ENCODE measurements at places on chromosomes 5 and 9.

GRCh38 chr9:109143881-109144562 is 23.0 kb downstream of the FRRS1L start:
- peak; percentile 50 for DNase-seq

GRCh38 chr9:137959641-137960411 is 82.2 kb downstream of the CACNA1B start:
- peak; percentile 22 for DNase-seq

DNA sequence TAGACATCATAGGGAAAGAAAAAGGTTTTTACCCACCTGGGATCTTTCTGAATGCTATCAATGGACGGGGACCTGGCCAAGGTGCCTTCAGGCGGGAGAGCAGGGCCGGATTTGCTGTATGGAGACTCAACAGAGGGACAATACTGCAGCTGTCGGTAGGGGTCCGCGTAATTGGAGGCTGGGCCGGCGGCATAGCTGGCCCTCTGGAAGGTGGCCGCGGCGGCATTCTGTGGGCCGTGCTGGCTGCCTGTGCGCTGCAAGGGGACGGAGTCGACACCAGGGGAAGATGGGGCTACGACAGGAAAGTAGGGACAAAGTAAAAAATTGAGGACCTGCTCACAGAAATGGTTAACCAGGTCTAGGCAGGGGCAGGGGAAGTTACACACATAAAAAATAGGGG is 557.9 kb downstream of the CTNND2 start:
- DNase-seq, result no peak

DNA sequence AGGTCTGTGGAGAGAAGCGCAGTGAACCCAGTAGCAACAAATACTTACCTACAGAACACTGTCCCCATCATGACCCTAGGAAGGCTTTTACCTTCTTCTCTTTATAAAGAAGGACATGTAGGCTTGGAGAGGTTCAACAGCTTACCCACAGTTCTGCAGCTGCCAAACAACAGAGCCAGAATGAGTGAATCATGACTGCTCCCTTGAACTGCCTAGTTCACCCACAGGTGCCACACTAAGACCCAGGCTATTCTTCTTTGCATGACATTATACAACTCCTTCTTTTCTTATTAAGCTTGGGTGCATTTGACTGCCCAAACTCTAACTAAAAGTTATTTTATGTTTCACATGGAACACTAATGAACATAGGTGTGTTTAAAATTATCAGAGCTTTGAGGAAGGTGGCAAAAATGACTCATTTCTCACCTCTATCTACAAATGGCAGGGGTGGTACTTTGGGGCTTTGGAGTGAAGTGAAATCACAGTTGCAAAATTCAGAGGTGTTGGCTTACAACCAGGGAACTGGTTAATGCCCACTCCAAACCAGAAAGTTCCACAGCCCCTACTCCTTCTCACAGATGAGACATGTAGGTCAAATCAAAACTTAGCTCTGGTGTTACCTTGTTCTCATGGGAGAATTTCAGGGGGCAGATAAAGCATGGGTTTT is 201.6 kb downstream of the SEMA6A start:
- no peak for DNase-seq

- DNase-seq, result peak; percentile 64
These were observed 338.0 kb downstream of the SEMA5A start for GRCh38 chr5:9207817-9208418.

- no peak for DNase-seq
These were observed 272.7 kb downstream of the TLE1 start for GRCh38 chr9:81416476-81417298.

DNA sequence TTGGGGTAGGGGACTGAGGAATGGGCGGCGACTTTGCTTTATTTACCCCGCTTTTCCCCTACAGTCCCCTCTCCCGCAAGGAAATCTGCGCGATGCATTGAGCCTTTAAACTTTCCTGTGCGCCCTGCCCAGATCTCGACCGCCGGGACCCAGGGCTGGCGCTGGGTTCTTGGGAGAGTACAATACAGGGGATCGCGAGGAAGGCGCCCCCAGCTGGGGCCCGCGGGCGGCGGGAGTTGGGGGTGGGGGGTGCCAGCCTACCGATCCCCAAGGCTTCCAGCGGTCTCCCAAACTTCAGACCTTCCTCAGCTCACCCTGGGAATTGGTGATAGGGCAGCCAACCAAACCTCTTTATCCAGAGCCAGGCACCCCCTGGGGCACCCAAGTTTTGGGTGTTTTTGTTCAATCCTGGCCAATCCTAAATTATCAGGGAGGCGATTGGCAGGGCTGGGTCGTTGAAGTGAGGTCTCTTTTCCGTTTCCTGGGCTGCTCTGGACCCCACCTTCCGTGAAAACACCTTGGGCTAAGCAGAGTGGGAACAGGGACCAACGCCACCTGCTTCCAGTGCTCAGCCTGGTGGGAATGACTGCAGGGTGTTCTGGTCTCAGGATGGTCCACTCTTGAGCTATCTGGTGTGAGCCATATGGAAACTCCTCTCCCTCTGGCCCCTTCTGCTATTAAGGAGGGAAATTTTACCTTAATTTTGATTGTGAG is 51.4 kb upstream of the DAB2IP start:
- no peak for DNase-seq

- no peak for DNase-seq
These were observed 65.2 kb downstream of the MRPL36 start for GRCh38 chr5:1734271-1734907.

GRCh38 chr5:174953871-174954270 is 229.5 kb downstream of the MSX2 start:
- DNase-seq, result no peak

DNA sequence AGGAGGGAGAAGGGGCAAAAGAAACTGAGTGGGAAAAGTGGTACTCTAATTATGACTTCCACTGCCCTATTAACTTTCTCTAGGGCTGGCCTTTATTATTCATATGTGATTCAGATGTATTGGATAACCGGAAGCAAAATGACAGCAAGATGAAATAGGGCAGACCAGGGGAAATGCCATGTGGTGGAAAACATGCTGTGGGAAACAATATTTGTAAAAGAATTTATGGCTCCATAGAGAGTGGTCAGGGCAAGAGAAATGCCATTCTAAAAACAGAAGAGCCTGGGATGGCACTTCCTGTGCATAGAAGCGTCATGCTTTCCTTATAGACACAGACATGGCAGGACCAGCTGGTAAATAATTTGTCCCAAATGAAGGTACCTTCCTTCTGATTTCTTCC is 67.7 kb downstream of the MEGF10 start:
- no peak for DNase-seq

DNA sequence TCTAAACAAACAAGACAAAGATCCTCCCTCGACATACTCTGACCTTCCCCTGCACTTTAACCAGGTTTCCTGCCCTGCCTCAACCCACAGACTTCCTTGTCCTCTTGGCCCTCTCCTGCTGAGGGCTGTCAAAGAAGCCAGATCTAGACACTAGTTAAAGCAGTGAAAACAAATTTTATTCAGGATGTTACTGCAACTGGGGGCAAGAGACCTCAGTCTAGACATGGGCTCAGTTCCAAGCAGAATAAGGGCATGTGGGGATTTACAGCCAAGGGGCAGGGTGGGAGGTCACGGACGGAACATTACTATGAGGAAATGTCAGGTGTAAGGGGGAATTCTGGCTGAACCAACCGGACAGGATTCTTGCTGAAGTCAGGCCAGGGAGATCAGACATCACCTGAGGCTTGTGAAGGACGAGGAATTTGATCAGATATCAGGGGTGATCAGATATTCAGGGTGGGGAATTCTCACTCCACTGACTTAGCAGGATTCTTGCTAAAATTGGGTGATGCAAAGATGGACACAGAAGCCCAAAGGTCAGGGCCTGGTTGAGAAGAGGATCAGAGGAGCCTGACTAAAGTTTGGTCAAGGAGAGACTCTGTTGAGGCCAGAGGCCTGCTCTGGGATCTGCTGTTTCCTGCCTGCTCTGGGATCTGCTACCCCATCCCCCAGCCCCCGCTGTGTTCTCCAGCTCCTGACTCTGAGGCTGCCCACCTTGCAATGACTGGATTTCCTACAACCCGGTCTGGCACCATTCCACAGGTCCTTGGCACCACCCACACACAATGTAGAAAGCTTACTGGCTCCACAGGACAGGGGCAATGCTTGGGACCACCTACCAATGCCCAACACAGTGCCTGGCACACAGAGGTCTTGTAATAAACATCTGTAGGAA is 21.5 kb downstream of the GABBR2 start:
- DNase-seq, result no peak

DNA sequence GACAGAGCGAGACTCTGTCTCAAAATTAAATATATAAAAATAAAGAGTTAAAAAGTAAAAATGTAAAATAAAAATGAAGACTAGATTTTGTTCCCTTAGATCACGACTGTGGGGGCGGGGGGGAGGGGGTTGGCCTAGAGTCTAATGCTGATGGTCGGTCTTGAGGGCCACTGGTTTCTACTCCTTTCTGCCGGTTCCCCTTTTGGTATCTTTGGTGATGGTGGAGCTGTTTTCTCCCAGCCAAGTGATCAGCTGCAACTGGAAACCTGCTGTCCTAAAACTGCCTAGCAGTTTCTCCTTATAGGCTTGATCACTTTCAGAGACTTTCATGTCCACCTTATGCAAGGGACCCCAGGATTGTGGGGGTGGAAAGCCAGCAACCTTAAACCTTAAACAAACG is 1.1 kb downstream of the SRD5A1 start:
- no peak for DNase-seq

GRCh38 chr9:130333041-130333711 is 67.6 kb downstream of the HMCN2 start:
- DNase-seq, result no peak

DNA sequence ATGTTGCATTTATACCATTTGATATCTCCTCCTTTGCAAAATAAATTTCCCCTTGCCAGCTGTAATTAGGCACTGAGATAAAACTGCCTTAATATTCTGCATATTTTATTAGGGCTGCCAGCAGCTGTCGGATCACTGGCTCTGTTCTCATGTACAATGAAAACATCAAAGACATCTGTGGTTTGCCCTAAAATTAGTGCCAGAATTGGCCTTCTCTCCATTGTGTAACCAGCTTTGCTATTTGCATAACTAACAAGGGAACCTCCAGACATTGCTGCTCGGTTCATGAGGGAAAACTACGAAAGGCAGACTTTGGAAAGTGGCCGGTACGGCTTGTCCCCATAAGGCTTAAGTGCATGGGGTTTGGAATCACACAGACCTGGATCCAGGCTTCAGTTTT is 45.5 kb upstream of the KIF2A start:
- DNase-seq, result no peak

- DNase-seq, result no peak
These were observed 960 bp upstream of the CTNND2 start for GRCh38 chr5:11905206-11905605.

DNA sequence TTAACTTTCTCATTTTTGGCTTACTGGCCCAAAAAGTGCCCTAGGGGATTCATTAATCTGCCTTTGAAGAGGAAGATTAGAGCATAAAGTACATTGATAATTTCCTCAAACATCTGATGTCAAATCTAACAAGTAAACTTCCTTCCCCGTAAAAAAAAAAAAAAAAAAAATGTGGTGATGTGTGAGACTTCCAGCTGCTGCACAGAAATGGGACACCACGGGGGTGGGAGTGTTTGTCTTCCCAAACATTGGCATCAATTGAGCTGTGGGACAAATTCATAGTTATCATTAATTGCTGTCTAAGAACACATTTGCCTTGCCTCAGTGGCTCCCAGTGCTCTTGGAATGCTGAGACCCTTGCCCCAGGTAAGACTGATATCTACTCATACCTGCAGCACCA is 149.6 kb downstream of the ADAMTS12 start:
- DNase-seq, result no peak

- no peak for DNase-seq
These were observed 1405.3 kb upstream of the NUDT12 start for GRCh38 chr5:104967806-104968410.

DNA sequence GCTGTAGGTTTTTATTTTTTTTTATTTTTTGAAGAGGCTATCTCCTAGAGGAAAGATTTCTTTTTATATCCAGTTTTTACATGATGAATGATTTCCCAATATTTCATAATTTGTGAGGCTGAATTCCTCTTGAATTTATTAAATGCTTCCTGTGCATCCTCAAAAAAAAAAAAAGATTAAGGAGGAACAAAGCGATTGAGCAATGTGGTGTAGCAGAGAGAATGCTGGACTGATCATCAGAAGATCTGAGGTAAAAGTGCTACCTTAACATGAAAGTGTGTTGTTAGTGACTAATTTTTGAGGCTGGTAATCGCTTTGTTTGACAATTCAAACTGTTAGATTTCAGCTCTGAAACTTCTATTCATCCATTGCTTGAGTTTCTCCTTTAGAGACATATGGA is 125.1 kb downstream of the ESM1 start:
- DNase-seq, result no peak

DNA sequence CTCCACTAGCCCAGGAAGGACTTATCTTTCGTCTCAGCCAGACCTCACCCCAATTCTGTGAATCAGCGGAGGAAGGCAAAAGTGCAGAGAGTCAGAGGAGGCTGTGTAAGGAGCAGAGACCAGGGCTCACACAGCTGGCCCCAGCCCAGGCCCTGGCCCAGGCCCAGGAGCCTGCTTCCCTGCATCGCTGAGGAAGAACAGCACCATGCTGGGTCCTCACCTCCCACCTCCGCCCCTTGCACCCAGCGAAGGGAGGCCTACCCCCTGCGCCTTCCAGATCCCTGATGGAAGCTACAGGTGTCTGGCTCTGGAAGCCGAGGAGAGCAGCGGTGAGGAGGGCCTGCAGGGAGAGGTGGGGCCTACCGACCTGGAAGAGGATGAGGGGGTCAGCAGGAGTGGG is 22.3 kb upstream of the SYNPO start:
- no peak for DNase-seq

DNA sequence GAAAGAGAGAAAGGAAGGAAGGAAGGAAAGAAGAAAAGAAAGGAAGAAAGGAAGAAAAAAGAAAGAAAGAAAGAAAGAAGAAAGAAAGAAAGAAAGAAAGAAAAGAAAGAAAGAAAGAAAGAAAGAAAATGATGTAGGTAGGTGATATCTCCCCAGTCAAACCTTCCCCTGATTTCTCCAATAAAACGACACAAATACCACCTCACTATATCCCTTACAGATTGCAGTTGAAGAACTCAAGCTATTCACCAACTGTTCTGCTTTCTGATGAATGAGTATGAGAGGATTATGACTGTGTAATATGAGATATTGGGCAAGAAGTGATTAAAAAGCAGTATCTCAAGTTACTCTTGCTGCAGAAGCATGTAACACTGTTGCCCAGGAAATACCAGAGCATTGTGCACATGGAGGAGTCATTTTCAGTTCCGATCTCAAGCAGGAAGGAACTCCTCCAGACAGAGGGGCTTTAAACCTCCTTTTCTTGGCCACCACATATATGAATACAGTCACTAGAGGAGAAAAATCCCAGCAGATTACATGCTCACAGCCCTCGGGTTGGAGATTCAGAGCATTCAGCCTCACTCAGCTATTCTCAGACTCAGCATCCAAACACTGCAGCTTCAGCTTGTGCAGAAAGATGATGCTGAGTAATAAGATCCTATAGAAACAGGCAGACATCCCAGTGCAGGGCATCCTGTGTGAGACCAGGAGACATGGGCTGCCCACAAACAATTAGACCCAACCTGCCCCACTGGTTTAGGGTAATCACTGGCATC is 61.4 kb downstream of the UGCG start:
- DNase-seq, result peak; percentile 98

GRCh38 chr9:137740312-137740711 is 121.5 kb downstream of the EHMT1 start:
- no peak for DNase-seq

- no peak for DNase-seq
These were observed 255.7 kb downstream of the CHSY3 start for GRCh38 chr5:130159968-130160367.

- no peak for DNase-seq
These were observed 218.6 kb downstream of the LURAP1L start for GRCh38 chr9:12993466-12993865.

- no peak for DNase-seq
These were observed 25.6 kb downstream of the LYRM7 start for GRCh38 chr5:131196331-131196730.
